ENCODE measurements at places on chromosomes 2 and 18. TPM values are rescaled to one million over a fixed set of nuclear protein-coding genes. Genes with fewer than 3 reads are reported as not detected.

GRCh38 chr2:150292807-150293206, 194.7 kb downstream of the RND3 start:
- DNase-seq: no peak

DNA sequence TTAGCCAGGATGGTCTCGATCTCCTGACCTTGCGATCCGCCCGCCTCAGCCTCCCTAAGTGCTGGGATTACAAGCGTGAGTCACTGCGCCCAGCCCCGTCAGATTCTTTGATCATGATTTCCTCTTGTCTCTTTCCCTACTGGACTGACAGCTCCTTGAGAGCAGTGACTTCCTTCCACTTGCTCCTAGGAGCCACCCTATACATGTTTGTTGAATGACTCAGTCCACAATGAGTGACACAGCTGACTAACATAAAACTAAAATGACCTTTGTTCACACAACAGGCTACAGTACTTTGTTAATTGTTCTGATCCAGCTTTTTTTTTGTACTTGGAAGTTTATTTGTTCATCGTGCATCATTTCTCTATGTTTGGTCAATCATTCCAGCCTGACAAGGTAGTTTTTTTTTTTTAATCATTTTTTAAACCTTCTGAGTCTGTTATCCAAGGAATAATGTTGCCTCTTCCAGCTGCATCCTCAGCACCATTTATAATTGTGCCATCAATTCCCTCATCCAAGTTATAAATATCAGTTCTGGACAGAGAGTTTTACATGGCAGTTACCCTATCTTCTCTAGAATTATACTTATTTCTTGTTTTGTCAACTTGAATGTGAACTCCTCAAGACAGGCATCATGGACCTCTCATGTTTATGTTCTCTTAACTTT, 42.9 kb upstream of the TUBA3E start:
- DNase-seq: no peak

DNA sequence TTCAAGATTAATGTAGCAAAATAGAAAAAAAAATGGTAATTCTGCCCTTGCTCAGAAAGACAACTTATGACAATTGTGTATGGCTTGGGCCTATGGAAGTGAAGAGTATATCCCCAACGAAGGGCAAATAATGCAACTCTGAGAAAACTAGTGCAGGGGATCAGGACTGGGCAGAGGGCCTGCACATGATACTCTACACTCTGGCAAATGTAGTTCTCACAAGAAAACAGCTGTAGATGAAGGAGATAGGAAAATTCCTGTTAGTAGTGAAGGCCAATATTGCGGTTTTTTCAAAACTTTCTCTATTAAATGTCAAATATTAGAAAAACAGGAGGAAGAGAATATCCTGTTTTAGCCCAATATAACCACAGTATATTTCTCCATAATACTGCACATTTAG, 77.8 kb downstream of the SCN9A start:
- DNase-seq: no peak

- peak; percentile 83 for DNase-seq
These were observed at the start of gene FRZB for GRCh38 chr2:182866461-182867406. TSS of gene FRZB (minus strand) at chr2:182866637. CDS start at chr2:182866552, 85 bp downstream.

- DNase-seq: no peak
These were observed 23.3 kb upstream of the ALLC start for GRCh38 chr2:3634596-3635121.

Gene CAPN14
- total RNA-seq: 0.17 TPM

Gene SLC5A7
- total RNA-seq: not detected

Gene TUBA3E
- not detected for total RNA-seq

Measured in H7 (cell line).